ENCODE measurements at places on chromosomes 12 and 14.

- peak; percentile 61 for DNase-seq
Observed at GRCh38 chr14:30656190-30656632, 34.1 kb downstream of the SCFD1 start.

- DNase-seq: no peak
Observed at GRCh38 chr14:87628129-87628528, 364.9 kb downstream of the GALC start.

GRCh38 chr14:106210650-106211049 lies 684.3 kb downstream of the TMEM121 start:
- DNase-seq: peak; percentile 59

GRCh38 chr12:129075460-129076208 lies 222.4 kb downstream of the GLT1D1 start:
- DNase-seq: no peak

DNA sequence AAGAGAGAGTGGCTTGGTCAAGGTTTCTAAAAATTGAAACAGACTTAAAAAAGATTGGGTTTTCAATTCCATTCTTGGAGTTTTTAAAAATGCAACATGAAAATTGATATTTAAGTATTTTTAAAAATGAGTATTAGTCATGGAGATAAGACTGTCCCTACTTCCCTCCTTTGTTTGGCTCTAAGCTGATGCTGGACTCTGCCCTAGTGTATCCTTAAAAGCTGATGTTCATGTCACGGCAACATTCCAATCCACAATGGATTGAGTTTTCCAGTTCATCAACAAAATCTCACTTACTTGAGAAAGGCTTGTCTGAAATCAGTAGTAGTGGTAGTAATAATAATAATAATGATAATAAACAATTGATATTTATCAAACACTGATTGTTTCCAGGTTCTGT lies 119.0 kb upstream of the SLC38A2 start:
- no peak for DNase-seq

- peak; percentile 41 for DNase-seq
Observed at GRCh38 chr14:101888182-101888581, 76.2 kb upstream of the DYNC1H1 start.

DNA sequence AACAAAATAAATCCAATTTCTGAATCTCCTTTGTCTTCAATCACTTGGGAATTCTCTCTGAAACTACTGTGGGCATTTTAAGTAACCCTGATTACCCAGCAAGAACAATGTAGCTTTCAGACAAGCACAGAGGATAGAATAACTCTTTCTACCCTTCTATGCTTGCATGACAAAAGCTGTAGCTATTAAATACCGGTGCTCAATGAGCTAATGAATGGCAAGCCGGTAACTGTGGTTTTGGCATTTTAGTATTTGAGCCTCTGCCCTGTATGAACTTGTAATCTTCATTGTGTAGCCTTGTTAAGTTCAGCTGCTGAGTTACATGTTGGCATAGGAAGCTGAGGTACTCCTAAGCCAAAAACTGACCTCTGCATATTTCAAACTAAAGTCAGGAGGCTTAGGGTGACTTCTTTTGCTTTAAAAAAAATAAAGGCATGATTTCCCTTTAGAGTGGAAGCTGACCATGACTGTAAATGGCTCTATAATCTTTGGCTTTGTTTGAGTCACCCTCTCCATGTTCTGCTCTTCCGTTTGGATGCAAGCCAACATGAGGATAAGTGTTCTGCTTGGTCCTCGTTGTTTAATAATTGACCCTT lies 171.0 kb upstream of the HIF1A start:
- DNase-seq: no peak

DNA sequence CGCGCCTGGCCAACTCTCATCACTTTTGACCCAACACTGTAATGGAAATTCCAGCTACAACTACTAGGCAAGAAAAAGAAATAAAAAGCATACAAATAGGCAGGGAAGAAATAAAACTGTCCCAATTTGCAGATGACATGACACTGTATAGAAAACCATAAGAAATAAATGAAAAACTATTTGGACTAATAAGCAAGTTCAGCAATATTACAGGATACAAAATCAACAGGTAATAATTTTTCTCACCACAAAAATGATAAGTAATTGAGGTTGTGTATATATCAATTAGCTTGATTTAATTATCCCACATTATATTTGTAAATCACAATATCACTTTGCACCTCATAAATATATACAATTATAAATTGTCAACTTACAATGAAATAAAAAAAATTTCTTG lies 41.9 kb upstream of the OASL start:
- DNase-seq: no peak

GRCh38 chr12:103696101-103696500 lies 109.0 kb downstream of the STAB2 start:
- no peak for DNase-seq

GRCh38 chr12:28110329-28110728 lies 79.9 kb upstream of the CCDC91 start:
- DNase-seq: peak; percentile 13

- DNase-seq: no peak
Observed at GRCh38 chr12:63965936-63966605, 121.6 kb downstream of the SRGAP1 start.

DNA sequence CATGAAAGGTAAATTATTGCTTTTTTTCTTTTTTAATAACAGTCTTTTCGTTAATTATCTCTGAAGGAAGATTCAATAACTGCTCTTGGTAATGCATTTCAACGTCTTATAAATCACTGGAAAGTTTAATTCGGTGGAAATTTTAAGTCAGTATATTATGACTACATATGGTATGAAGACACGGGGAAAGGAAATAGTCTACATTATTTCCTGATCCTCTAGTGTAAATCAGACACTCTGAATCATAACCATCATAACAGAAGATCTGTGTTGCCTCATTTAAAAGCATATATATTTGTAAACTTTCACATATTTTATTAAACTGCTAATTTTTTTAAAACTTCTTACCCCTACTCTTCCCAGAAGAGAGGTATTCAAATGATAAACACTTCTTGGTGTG lies 53.7 kb downstream of the EFCAB11 start:
- DNase-seq: no peak

- no peak for DNase-seq
Observed at GRCh38 chr14:35362450-35362849, 42.1 kb downstream of the NFKBIA start.

DNA sequence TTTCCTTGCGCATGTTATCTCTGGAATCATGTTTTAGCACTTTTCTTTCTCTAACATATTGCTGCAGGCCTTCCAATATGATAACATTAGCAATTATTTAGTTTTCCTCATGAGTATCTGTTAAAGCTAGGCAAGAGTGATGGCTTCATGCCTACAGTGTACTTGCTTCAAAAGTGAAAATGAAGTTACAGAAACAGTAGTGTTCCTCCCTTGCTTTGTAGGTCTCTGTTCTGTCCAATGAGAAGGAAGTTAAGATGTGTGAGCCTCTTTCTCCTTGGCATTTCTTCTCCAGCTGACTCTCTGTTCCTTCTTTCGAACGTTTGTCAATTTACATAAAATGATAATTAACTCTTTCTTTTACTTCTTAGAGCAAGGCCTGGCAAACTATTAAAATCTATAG lies 22.2 kb downstream of the LRRIQ1 start:
- no peak for DNase-seq

- no peak for DNase-seq
Observed at GRCh38 chr14:22337938-22338337, 251.1 kb downstream of the DAD1 start.

GRCh38 chr14:86404425-86404824 lies 874.5 kb downstream of the FLRT2 start:
- DNase-seq: no peak

- no peak for DNase-seq
Observed at GRCh38 chr14:37721976-37722659, 126.7 kb downstream of the TTC6 start.

- DNase-seq: no peak
Observed at GRCh38 chr14:99703381-99703780, 19.3 kb downstream of the CYP46A1 start.

GRCh38 chr12:66884091-66884490 lies 205.2 kb upstream of the GRIP1 start:
- no peak for DNase-seq

GRCh38 chr14:33393231-33393894 lies 454.7 kb downstream of the NPAS3 start:
- DNase-seq: no peak

Measured in NAMALWA (cell line).